ENCODE measurements at places on chromosomes 4 and X.

DNA sequence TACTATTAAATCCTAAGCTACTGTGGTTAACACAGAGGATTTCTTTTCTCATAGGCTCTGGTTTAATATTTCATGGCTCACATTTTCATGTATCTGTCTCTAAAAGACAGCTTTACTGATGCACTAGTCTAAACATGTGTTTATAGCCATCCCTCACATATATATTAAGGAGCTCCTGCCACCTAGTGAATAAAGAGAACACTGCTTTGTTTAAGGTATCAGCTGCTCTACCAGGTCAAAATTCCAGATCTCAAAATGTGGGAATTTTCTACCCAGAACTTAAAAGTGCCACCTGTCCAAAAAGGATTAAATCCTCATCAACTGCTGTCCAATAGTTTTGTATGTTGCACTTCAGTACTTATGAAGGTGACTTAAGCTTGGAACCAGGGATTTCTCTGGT, 188.5 kb upstream of the TEX13C start:
- peak; percentile 2 for DNase-seq

- no peak for DNase-seq
Observed at GRCh38 chrX:39816871-39817731, 280.7 kb downstream of the BCOR start.

GRCh38 chr4:68175562-68176155, 46.0 kb upstream of the TMPRSS11F start:
- DNase-seq = peak; percentile 73

- DNase-seq = no peak
Observed at GRCh38 chrX:39335513-39336235, 534.4 kb downstream of the MID1IP1 start.

GRCh38 chr4:123411514-123411913, 14.9 kb downstream of the SPRY1 start:
- DNase-seq = no peak

DNA sequence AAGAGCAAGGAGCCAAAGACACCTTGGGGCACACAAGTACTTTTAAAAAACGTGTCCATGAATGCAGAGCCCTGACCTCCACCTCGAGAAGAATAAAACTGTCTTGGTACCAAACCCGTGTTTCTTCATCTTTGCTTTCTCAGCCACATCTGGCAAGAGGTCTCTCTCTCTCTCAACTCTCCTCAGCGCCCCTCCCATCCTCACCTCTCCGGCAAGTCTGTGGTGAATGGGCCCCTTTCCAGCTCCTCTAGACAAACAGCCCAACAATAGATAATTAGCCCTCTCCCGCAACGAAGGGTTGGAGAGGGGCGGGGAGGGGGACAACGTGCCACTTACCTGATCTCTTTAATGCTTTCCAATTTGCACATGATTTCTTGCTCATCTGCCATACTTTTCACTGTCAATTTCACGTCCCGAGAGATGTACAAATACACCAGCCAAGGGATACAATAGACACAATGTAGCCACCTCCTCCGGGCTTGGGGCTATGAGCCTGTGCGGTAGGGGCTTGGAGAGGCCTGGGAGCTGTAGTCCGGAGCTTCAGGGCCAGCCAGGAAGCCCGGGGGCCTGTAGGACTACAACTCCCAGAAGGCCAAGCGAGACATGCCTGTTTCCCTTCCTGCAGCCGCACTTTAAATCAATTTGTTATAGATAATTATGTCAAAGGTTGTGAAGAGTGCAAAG, at the start of gene ZC4H2:
Gene ZC4H2, minus strand, starts transcription at position 462 of the 684 bp plus-strand sequence. Its CDS starts 73 bp downstream, at position 389.
- peak; percentile 3 for DNase-seq
